ENCODE measurements at places on chromosomes 6 and 20.

- DNase-seq, result no peak
Measured at GRCh38 chr20:18721551-18722115, 92.0 kb upstream of the SCP2D1 start.

DNA sequence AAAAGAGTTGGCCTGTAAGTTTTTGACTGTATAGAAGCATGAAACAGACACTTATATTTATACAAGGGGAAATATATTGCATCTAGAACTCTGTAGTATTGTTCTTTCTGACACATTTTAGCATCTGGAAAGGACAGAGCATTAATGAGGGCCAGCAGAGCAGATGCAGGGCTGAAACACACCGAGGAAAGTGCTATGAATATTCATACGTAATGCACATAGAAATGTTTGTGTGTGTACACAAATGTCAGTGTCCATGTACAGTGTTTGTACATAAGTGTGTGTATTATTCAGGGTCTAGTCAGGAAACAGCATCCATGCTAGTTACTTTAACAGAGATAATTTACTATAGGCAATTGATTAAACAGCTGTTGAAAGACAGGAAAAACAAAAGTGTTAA lies 146.5 kb upstream of the DTNBP1 start:
- DNase-seq, result no peak

- no peak for DNase-seq
Measured at GRCh38 chr6:129331450-129332138, 378.4 kb downstream of the ARHGAP18 start.

DNA sequence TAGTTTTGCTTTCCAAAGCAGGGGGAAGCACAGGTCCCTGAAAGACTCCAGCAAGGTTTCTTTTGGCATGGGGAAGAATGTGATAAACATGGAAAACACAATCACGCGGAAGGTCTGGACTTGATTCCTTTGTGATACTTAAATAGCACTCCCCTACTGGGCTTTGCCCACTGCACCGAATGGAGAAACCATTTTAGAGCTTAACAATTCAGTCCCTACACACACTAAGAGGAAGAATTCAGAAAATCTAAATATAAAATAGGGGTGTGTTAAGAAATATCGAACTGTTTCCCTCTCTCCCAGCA lies 71.4 kb upstream of the NHSL1 start:
- DNase-seq, result no peak

GRCh38 chr6:20891161-20891560 lies 356.9 kb downstream of the CDKAL1 start:
- DNase-seq, result no peak

DNA sequence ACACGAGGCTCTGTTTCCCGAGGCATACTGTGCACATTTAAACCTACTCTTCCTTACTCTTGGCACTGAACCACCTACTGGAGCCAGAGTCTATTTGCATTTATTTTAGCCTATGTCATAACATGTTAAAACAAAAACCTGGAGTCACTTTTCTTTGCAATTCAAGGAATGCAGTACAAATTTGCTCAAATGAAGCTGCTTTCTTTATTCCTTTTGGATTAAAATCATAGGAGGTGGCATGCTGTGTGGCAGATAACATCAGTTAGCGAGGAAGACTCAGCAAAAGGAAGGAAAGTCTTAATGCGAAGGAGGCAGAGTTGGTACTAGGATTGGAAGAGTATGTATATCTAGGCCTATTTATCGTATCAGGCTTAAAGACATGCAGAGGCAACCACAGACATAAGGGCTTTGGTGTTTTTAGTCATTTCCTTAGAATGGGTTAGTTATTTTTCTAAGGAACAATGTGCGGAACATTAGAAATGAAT lies 92.9 kb downstream of the SAMD3 start:
- DNase-seq, result no peak

GRCh38 chr6:115909923-115910546 lies 150.7 kb downstream of the FRK start:
- no peak for DNase-seq

- no peak for DNase-seq
Measured at GRCh38 chr20:57895161-57895855, 185.5 kb upstream of the PMEPA1 start.

Measured in stimulated activated CD8-positive, alpha-beta memory T cell treated with anti-CD3 and anti-CD28 coated beads, Interleukin-15, amount 100 ng/mL, for 48 hours (primary cell).